ENCODE measurements at places on chromosomes 6 and 20.

- DNase-seq = peak; percentile 34
These were observed 22.4 kb downstream of the ZNF311 start for GRCh38 chr6:28982476-28983266.

GRCh38 chr6:96528193-96528592, 6.6 kb downstream of the UFL1 start:
- DNase-seq = no peak

- DNase-seq = no peak
These were observed 174.4 kb upstream of the NT5E start for GRCh38 chr6:85275338-85275985.

- no peak for DNase-seq
These were observed 81.6 kb downstream of the EPB41L2 start for GRCh38 chr6:130981409-130981808.

GRCh38 chr6:157305670-157306653, 17.4 kb downstream of the TMEM242 start:
- DNase-seq = no peak

- DNase-seq = no peak
These were observed 115.5 kb downstream of the IRF4 start for GRCh38 chr6:506920-507622.

DNA sequence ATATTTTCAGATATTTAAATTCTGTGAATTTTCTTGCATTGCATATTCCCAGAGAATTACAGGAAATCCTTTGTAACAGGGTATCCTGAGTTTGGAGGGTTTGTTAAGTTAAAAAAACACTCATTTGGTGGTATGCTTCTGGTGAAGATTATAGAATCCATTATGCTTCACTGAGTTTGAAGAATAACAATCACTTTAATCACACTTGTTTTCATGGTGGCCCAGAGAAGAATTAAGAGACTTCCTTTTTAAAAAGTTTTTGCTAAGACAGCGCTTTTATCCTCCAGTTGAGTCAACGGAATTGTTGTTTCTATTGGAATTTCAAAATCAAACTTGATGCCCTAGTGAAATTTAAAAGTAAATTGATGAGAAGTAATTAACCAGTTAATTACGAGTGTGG, 17.4 kb downstream of the PLEKHG1 start:
- no peak for DNase-seq

- no peak for DNase-seq
These were observed 307.9 kb upstream of the POU3F2 start for GRCh38 chr6:98526465-98526864.

GRCh38 chr6:75145976-75146375, 59.9 kb downstream of the COL12A1 start:
- no peak for DNase-seq

GRCh38 chr6:121442576-121442975, 7.1 kb downstream of the GJA1 start:
- no peak for DNase-seq

GRCh38 chr6:148261470-148261869, 81.2 kb upstream of the SASH1 start:
- DNase-seq = no peak

- DNase-seq = no peak
These were observed 185.0 kb upstream of the SGK1 start for GRCh38 chr6:134502614-134503549.

DNA sequence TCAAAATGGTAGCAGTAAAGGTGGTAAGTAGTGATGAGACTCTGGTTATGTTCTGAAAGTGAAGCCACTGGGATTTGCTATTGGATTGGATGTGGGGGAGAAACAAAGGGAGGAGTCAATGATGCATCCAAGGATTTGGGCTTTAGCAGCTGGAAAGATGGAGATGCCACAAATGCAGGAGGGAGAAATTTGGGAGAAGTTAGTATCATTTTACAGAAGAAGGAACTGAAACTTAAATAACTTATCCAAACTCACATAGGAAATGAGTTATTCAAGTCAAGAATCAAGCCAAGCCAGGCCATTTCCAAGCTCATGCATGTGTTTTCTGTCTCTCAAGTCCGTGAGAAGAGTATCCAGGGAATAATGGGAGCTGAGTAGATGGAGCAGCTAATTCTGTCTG, 155.1 kb upstream of the TNFAIP3 start:
- DNase-seq = no peak

GRCh38 chr6:53440336-53440945, 91.7 kb upstream of the ELOVL5 start:
- no peak for DNase-seq

DNA sequence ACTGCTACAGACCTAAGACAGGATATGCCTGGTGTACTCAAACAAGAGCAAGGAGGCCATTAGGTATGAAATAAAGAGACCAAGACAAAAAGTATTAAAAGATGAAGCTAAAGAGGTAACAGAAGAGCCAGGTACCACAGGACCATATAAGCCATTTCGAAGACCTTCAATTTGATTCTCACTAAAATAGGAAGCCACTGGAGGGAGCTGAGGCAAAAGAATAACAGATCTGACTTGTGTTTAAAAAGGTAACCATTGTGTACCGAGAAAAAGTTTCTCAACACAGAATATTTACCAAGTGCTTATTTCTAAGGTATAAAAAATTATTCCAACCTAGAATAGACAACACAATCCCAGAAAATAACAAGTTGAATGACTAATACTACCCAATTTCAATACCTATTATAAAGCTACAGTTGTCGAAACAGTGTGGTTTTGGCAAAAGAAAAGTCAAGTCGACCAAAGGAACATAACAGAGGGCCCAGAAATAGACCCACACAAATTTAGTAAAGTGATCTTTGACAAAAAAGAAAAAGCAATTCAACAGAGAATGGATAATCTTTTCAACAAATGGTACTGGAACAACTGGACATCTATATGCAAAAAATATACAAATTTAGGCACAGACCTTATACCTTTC, 125.3 kb upstream of the DST start:
- DNase-seq = no peak

DNA sequence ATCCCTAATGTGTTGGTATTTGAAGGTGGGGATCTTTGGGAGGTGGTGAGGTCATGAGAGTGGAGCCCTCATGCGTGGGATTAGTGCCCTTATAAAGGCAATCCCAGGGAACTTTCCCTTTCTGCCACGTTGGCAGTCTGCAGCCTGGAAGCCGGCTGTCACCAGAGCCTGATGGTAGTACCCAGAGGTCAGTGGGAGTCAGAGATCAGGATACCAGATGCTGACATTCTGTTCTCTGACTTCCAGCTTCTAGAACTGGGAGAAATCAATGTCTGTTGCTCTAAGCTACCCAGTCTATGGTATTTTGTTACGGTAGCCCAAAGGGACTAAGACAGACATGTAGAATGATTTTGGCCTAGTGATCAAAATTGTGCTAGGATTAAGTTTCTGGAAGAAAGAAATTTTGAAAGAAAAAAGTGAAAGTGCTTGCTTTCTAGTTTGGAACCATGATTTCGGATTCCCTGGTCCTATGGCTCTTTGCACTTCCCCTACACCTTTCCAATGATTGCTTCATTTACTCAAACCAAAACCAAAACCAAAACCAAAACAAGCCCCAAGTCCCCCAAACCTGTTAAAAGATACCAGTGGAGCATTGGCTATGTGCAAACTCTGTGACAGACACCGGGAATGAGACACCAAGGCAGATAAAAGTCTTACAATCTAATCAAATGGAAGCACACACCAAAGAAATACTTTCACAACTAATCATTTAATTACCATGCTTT, 173.7 kb upstream of the ZNF217 start:
- DNase-seq = no peak

- no peak for DNase-seq
These were observed 86.3 kb downstream of the DACT2 start for GRCh38 chr6:168232989-168233874.

GRCh38 chr6:73747289-73747688, 51.3 kb downstream of the CD109 start:
- no peak for DNase-seq

DNA sequence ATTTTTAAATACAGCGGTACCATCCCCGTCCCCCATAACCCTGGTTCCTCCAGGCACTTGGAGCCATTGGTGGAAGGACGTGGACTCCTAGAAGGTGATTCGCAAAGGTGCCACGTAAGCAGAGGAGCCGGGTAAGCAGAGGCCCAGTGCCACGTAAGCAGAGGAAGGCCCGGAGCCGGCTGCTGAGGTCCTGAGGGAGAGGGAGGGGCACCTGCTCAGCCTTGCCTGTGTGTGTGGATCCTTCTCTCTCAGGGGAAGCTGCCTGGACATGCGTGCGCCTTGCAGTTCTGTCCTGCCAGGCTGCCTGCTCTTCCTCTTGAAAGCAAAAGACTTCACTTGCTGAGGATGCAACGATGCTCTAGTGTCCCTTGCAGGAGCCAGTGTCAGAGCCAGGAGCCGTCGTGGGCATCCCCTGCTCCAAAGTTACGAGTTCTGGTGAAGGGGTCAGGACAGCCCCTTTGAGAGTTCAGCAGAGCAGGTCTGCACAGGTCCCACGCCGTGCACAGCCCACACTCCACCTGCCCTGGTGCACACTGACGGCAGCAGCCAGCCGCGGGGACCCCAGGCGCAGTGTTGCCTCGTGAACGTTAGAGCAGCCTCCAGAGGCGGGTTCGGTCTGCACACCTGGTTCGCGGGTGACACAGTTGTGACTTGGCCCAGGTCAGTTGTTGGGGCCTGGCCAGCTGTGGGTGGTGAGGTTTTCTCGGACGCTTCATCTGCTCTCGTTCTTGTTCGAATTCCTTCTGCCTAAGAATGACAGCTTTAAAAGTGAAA, 1.9 kb upstream of the NKAIN4 start:
- DNase-seq = no peak

- DNase-seq = no peak
These were observed 6.0 kb upstream of the RAB22A start for GRCh38 chr20:58303547-58303946.

GRCh38 chr6:38350220-38350619, 289.5 kb downstream of the BTBD9 start:
- DNase-seq = no peak

- DNase-seq = no peak
These were observed 40.5 kb upstream of the SLC35F1 start for GRCh38 chr6:117866561-117866960.

- no peak for DNase-seq
These were observed 154.9 kb upstream of the BMP2 start for GRCh38 chr20:6612606-6612923.

GRCh38 chr20:23666189-23666588, 22.6 kb downstream of the CST4 start:
- DNase-seq = no peak

Data from CD8-positive, alpha-beta memory T cell (primary cell).